Stimulated activated naive B cell treated with anti-CD40 and anti-IgM and Interleukin-4, amounts not matched to agents 10 μg/mL and 1 μg/mL and 100 μg/mL, for 72 hours (primary cell): ENCODE measurements at places on chromosomes 6 and 20.

DNA sequence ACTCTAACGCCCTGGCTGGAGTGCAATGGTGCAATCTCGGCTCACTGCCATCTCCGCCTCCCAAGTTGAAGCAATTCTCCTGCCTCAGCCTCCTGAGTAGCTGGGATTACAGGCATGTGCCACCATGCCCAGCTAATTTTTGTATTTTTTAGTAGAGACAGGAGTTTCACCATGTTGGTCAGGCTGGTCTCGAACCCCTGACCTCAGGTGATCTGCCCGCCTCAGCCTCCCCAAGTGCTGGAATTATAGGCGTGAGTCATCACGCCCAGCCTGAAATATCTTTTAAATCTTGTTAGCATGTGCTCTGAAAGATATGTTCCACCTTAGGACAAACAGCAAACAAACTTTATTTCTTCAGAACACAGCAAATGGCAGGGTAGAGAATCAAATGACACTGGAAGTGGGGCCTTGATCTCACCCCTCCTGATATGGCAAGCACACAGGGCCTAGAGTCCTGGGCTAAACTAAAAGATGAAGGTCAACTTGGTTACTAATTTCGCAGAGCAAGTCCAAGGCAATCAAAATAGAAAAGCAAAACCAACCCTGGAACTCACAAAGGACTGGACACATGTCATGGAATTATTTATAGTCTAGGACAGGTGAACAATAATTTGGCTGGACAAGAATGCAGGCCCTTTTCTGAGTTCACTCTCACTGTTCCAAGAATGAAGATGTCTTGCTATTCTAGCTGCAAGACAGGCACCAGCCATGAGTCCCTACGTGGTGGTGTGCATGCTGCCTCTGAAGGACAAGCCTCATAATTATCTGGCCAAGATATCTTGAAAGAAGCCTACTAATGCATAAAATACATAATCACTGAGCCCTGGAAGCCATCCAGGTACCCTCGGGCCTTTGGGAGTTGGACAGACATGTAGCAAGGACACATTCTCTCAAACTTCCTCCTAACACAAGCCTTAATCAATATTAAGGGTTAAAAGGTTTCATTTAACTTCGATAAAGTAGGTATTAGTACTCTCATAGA lies 35.6 kb downstream of the B4GALT5 start:
- no peak for DNase-seq

- DNase-seq: no peak
These were observed 30.2 kb downstream of the PRR18 start for GRCh38 chr6:166277892-166278578.

- DNase-seq: no peak
These were observed 154.8 kb downstream of the RPS12 start for GRCh38 chr6:132969196-132969595.

DNA sequence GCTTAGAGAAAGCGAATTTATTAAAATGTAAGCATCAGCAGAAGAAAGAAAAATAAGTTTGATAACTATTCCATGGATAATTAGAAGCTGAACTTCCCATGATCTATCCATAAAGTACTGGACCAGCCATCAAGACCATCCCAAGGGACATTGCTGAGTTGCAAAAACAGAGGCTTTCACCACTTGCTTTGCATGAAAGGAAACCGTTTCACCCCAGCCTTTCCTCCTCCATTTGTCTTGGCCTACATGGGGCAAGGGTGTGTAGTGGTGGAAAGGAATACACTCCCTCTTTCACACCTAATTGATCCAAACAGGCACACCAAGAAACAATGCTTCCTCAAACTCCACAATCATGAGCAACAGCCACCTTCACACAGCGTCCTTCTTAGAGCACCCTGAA lies 10.4 kb downstream of the HIVEP2 start:
- no peak for DNase-seq

- no peak for DNase-seq
These were observed 141.2 kb downstream of the JARID2 start for GRCh38 chr6:15387118-15387517.

GRCh38 chr6:132764370-132764769 lies 6.7 kb upstream of the VNN2 start:
- no peak for DNase-seq

- DNase-seq: no peak
These were observed 248.5 kb downstream of the TSHZ2 start for GRCh38 chr20:53220482-53221307.

DNA sequence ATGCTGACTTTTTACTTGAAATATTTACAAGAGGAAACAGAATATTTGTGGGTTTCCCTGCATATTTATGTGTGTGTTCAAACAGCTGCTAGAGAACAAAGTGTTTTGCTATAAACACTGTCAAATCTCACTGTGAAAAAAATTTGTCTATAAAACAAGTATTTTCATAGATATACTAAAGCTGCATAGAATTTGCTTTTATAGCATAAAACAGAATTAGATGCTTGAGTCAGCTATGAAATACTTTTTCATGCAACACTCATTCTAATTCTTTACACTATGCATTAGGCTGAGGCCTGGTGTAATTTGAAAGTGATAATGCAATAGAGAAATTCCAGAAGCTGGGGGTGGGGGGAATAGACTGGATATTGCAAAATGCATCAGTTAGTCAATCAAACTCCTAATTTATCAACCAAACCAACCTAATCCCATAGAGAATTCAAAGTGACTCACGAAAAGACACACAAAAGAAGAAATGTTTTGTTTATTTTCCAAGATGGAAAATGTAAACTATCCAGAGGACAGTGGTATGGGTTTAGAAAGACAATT lies 148.2 kb downstream of the LAMA2 start:
- DNase-seq: no peak

- no peak for DNase-seq
These were observed 3.7 kb upstream of the FASTKD5 start for GRCh38 chr20:3163099-3164042.

DNA sequence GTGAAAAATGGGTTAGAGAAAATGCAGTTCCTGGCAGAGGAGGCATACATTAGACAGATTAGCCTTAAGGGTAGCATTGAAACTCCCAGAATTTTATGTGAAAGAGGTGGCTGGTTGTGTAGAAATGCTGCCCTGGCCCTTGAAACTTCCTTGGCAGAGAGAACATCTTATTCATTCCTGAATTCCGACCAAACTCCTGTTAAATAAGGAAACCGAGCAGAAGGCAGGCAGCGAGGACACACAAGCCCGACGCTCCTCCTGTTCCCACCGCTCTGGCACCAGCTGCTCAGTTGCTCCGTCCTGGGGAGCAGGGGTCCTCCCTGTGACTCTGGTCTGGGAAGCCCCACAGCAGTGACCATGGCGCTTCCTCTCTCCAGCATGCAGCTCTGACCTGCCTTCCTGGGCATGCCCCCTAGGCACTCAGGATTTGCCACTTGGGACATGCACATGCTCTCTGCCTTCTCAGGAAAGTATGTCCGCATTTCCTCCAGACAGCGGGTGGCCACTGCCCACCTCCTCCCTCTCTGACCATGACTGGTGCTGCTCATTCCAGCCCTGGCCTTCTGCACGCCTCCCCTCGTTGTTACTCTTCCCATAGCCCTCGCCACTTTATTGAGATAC lies 35.2 kb upstream of the CLDN20 start:
- no peak for DNase-seq

DNA sequence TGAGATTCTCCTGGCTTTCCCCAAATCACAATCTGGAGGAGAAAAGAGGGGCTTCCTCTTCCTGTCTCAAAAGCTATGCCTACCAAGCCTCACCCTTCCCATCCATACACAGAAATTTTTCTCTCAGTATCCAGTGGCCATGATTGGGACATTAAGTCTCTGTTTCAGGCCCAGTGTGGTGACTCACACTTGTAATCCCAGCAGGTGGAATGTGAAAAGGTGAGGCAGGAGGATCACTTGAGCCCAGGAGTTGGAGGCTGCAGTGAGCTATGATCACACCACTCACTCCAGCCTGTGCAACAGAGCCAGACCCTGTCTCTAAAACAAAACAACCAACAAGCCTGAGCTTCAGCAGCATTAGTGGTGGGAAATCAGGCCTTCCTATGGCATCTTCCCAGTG lies 210.0 kb downstream of the OGFRL1 start:
- DNase-seq: no peak

DNA sequence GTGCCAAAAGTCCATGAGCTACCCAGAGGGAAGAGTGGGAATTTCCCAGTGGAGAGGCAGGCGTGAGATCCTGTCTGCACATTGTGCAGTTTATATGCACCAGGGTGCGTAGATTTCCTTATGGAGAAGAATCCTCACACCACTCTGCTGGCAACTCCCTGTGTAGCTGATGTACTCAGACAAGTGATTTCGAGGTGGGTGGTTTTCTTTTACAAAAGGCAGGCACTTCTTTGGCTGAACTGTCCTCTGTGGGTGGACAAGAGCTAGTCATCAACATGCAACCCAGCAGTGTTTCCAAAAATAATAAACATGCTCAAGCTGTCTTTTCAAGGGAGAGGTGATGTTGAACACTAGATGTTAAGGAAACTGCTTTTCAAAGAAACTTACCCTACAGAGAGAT lies 121.7 kb upstream of the NXT1 start:
- no peak for DNase-seq

GRCh38 chr6:165325609-165326008 lies 16.2 kb upstream of the C6orf118 start:
- DNase-seq: no peak

GRCh38 chr6:31293343-31293742 lies 21.5 kb upstream of the HLA-C start:
- DNase-seq: no peak

DNA sequence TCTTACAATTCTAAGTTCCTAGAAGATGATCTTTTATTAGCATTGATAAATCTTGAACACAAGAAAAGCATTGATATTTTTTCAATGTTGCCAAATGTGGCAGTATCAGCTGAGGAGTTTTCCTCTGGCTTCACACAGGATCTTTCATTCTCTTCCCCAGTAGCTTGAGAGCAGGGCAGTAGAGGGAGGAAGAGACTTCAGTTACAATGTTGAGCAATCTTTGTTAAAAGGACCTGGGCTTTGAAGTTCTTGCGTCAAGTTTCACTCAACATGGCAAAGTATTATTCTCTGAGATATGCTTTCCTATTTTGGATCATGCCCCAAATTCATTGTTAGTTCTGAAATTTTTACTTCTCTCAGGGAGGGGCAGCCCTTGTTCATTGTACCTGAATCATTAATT lies 238.0 kb downstream of the COL12A1 start:
- DNase-seq: no peak

DNA sequence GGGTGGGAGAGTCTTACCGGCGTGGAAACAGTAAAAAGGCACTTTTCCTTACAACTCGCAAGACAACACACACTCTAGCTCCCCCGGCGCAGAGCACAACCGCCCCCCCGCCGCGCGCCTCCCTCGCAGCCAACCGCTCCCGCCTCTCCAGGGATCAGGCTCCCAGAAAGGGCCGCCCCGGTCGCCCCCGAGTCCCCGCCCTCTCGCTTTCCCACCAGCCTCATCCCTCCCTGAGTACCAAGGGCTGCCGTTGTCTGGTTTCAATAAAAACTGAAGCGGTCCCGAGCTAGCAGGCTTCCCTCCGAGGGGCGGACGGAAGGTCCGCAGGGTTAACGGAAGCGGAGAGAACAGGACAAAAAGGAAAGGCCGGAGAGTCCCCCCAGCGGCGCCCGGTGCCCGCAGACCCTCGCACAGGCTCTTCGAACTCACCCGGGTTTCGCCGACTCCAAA lies 804 bp downstream of the ELOVL5 start:
- peak; percentile 23 for DNase-seq

DNA sequence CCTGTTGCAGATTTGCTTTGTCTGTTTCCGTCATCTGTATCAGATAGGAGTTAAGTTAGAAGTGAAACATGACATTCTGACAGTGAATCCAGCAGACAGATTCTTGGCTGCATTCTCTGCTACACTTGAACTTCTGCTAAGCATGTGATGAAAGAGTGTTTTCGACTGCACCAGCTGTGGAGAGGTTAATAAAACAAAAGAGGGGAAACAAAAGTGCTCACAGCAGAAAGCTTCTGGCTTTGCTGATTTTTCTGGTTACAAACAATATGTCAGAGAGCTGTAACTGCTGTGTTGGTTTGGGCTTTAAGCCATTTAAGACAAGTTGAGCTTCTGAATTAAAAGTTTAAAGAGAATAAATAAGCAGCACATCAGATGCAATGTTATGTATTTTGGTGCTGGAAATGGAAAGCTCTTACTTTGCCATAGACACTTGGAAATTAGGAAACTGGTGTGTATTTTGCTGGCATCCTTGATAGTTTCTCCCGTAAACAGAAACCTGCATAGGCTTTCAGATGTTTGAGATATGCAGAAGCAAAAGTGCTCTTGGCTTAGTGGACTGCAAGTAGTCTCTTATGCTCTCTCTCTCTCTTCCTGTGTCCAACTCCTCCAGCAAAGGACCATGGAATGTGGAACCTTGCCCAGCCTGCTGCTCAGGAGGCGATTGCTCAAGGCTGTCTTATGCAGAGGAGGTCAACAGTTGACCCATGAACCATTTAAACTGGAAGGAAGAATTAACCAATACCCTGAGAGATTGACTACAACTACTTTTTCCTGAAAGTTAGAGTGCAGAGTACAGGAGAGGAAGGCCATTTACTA lies 104.9 kb downstream of the RPS12 start:
- no peak for DNase-seq

DNA sequence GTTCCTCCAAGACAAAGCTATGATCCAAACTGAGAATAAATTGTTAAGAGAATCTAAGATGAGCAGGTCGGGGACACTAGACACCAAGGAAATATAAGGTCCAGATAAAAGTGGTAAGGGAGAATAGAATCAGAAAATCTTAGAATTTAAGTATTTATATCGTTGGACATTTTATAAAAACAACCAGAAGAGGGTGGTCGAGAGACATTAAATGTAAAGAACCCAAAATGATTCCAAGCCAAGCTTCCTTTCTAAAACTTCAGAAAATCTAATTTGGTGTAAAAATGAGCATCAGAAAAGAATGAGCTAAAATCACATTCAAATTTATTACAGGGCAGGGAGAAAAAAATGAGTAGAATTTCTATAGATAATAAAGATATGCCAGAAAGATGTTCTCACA lies 97.8 kb upstream of the OGFRL1 start:
- no peak for DNase-seq

GRCh38 chr20:63698739-63699465 lies 2.5 kb downstream of the TNFRSF6B start:
- no peak for DNase-seq

- DNase-seq: no peak
These were observed 309.5 kb downstream of the TSHZ2 start for GRCh38 chr20:53281557-53282117.

GRCh38 chr6:3235486-3235885 lies 8.0 kb upstream of the TUBB2B start:
- no peak for DNase-seq

DNA sequence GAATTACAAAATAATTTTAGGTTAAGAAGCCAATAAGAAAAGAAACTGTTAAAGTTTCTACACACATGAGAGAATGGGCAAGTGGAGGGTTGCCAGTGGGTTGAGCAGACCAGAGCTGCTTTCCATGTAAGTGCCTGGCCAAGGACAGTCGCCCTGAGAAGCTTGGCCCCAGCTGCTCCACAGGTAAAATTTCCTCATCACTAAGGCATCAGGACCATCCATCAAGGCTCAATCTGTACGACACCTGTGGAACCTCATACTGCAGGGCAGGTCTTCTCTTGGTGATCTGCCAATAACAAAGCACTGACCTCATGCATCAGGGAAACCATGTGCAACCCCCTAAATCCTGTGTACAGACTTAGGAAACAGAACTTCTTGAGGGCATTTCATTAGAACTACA lies 115.4 kb downstream of the INSM1 start:
- DNase-seq: no peak

- no peak for DNase-seq
These were observed 106.7 kb downstream of the GPX5 start for GRCh38 chr6:28632326-28632851.
